ENCODE measurements at places on chromosomes 2 and 18. TPM values are rescaled to one million over a fixed set of nuclear protein-coding genes. Genes with fewer than 3 reads are reported as not detected.

Gene C2orf66
- total RNA-seq, result 0.23 TPM

Gene PDE1A
- total RNA-seq, result 27.4 TPM

Gene TMEM247
- not detected for total RNA-seq

GRCh38 chr2:190791976-190792575 is 88.5 kb upstream of the GLS start:
- peaks cover 15% of the 10 kb centered on the region for H3K4me1 ChIP-seq
- H3K36me3 ChIP-seq, result no peaks in the 10 kb centered on the region
- H3K27me3 ChIP-seq, result no peaks in the 10 kb centered on the region
- no peak overlapping the region for H3K27ac ChIP-seq

DNA sequence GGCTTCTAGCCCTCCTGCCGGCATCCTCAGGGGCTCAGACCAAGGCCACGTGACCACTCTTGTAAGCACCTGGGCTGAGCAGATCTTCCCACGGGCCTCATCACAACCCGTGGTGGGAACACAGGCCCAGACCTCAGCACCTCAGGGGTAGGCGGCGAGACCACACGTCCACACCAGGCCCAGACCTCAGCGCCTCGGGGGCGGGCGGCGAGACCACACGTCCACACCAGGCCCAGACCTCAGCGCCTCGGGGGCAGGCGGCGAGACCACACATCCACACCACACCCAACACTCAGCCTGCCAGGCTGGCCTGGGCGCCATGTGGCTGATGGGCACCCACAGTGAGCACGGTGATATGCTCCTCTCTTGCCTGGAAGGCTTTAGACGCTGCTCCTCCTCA is 334.4 kb upstream of the SALL3 start:
- H3K36me3 ChIP-seq, result no peaks in the 10 kb centered on the region
- H3K4me1 ChIP-seq, result peaks cover 13% of the 10 kb centered on the region
- DNase-seq, result no peak
- H3K27ac ChIP-seq, result no peak overlapping the region

- H3K27me3 ChIP-seq, result no peaks in the 10 kb centered on the region
- H3K4me3 ChIP-seq, result no peak overlapping the region
- peaks cover 8% of the 10 kb centered on the region for H3K36me3 ChIP-seq
- H3K4me1 ChIP-seq, result peaks cover 18% of the 10 kb centered on the region
- no peak overlapping the region for H3K27ac ChIP-seq
Observed at GRCh38 chr2:54535599-54536195, 79.6 kb downstream of the SPTBN1 start.

GRCh38 chr2:185127412-185127811 is 529.1 kb downstream of the ZNF804A start:
- no peaks in the 10 kb centered on the region for H3K4me1 ChIP-seq
- no peaks in the 10 kb centered on the region for H3K36me3 ChIP-seq
- H3K4me3 ChIP-seq, result no peak overlapping the region
- no peak overlapping the region for H3K27ac ChIP-seq
- no peak for DNase-seq
- no peaks in the 10 kb centered on the region for H3K27me3 ChIP-seq

Data from neural crest cell (in vitro differentiated cells).